Pulmonary artery endothelial cell (primary cell): ENCODE measurements at places on chromosomes 3 and 15.

- DNase-seq, result no peak
These were observed 185.6 kb upstream of the ADAMTS9 start for GRCh38 chr3:64873400-64873799.

GRCh38 chr3:189982321-189982945 lies 138.3 kb downstream of the P3H2 start:
- DNase-seq, result no peak

DNA sequence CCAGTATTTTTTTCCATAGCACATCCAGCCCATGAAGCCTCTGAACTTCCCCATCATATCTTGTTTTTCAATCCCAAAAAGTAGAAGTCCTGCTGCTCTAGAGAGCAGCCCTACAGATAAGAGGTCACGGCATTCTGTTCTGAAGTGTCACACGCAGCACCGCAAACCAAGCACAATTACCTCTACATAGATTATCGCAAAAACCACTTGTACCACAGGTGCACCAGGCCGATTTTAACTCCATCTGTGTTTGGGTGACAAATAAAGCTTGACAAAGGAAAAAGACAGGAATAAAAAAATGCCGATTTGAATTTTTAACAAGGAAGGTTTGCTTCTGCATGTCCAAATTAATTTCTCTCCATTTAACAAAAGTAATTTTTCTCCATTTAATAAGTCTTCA lies 113.7 kb downstream of the MYO5A start:
- no peak for DNase-seq

DNA sequence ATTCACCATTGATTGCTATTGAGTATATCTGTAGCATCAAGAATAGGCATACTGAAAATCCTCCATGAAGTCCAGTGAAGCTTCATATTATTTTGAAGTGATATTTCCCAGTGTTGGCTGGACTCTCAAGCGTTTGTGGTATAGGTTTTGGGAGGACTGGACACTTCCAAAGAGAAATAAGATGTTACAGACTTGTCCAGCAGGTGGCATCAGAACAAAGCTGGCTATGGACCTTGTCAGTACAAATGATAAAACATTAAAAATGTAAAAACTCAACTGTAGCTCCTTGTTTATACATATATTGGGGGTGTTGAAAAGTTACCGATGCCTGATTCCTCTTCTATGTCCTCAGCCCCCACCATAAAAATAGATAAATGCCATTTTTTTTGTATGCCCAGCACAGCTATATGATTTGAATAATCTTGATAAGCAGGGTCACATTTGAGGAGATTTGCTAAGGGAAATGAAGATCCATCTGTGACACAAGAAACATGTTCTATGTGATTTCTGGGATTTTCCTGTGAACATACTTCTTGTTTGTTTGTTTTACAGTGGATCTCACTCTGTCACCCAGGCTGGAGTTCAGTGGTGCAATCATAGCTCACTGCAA lies 54.5 kb upstream of the GOLGA6B start:
- DNase-seq, result no peak

DNA sequence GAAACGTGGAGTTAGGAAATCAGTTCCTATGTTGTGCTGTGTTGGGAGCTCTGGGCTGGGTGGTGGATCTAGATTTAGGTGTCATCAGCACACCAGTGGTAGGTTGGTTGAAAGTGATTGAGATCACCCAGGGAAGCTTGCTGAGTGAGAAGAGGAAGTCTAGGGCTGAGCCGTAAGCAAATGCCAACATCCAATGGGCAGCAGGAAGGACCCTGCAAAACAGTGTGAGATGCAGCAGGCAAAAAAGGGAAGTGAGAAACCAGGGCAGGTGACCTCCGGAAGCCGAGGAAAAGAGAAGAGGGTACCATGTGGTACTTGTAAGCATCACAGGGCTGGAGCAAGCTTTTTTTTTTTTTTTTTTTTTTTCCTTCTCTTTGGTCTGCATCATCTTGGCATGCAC lies 15.9 kb upstream of the COPG1 start:
- no peak for DNase-seq

DNA sequence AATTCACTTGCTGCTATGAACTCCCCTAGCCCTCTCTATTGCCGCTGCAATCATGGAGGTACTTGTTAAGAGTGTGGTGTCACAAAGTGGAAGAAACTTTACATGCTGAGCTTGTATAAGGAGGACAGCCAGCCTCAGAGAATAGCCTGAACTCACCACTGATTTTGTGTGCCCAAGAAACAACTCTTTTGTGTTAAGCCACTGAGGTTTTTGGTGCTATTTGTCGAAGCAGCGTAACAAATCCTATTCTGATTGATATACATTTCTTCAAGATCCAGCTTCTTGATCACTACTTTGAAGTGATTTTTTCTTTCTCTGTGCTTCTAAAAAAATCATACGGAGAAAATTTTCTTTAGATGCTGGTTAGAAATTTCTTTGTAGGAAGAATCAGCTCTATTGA lies 132.4 kb downstream of the MEIS2 start:
- no peak for DNase-seq

GRCh38 chr15:36948982-36949381 lies 151.4 kb downstream of the MEIS2 start:
- DNase-seq, result no peak

DNA sequence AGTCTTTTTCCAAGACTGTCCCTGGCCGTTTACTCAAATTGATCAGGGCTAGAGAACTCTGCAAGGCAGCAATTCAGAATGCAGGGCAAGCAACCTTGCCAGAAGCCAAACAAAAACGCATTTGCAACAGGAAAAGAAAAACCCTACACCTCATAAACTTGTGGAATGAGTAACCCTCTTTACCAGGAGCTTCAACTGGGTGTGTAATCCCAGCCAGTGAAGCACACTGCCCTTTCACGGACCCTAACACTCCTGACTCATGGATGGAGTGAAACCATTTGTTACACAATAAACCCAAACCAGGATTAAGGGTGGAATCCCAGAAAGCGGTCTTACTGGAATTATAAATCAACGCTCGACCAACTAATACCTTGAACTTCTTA lies 14.8 kb upstream of the LDHAL6B start:
- DNase-seq, result no peak

DNA sequence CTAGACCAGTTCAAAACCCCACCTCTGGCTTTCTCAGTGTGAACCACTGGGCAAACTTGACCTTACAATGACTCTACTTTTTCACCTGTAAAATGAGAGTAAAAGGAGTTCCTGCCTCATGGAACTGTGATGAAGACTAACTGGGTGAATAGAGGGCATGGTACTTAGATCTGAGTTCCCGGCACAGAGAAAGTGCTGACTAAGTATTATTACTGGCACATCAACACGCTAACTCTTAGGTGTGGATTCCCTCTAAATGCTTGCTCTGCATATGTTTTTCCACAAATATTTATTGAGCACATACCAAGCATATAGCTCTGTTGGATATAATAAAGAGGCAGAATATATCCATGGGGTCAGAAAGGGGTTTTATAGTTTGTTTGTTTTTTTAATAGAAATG lies 437.8 kb downstream of the MAGI1 start:
- DNase-seq, result no peak
